Forelimb muscle (tissue), 1 donor: ENCODE measurements at places on chromosomes 7 and 10. TPM values are rescaled to one million over a fixed set of nuclear protein-coding genes. Genes with fewer than 3 reads are reported as not detected.

TUBB8 gene
- not detected for polyA plus RNA-seq

DNA sequence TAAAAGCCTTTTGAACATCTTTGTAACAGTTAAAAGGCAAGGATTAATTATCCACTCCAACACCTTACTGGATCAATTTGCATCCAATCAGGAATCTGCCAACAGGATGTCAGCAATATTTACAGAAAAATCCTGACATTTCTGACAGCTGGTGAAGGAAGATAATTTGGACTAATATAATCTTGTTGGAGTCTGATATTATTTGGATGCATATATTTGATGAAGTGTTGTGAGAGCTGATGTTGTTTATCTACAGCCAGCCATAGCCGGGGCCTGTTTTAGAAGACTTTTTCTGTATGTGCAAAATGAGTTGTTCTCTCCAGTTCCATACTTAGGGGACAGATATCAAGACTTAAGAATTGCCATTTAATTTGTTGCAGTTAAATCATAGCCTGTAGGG lies 91.1 kb downstream of the GPR37 start:
- no peak for DNase-seq

GRCh38 chr7:125930848-125931247 lies 1001.2 kb upstream of the POT1 start:
- no peak for DNase-seq

DNA sequence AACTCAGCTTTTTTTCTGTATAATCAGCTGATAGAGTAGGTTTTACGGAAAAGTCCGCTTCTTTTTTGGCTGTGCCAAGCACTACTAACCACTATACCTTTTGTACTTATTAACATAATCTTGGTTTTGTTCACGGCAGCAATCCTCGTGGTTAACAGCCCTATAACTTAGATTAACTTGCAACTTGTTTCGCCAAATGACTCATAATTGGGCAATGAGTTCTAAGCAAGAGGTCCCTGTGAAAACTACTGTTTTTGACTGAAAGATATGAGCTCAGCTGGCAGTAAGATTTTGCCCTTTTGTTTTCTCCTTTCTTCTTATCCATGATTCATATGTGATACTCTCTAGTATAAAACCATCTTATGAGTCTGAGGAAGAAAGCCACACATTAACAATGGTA lies 345.0 kb upstream of the PCDH15 start:
- DNase-seq = no peak

DNA sequence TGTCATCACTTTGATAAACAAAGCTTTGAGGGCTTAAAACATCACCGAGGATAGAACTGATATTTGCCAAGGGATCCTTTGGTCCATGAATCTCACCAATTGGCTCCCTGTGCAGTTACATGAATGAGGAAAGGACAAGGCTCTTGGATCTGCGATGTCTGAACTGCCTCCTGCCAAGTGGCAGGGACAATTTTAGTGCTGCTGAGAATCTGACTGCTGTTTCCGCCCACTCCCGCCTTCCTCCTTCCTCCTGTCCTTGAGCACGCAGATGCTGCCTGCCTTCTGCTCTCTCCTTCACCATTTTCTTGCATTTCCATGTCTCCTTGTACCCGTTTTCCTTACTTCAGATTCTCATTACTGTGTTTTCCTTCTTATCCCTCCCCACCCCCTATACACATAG lies 26.8 kb upstream of the ITPRID1 start:
- no peak for DNase-seq

DNA sequence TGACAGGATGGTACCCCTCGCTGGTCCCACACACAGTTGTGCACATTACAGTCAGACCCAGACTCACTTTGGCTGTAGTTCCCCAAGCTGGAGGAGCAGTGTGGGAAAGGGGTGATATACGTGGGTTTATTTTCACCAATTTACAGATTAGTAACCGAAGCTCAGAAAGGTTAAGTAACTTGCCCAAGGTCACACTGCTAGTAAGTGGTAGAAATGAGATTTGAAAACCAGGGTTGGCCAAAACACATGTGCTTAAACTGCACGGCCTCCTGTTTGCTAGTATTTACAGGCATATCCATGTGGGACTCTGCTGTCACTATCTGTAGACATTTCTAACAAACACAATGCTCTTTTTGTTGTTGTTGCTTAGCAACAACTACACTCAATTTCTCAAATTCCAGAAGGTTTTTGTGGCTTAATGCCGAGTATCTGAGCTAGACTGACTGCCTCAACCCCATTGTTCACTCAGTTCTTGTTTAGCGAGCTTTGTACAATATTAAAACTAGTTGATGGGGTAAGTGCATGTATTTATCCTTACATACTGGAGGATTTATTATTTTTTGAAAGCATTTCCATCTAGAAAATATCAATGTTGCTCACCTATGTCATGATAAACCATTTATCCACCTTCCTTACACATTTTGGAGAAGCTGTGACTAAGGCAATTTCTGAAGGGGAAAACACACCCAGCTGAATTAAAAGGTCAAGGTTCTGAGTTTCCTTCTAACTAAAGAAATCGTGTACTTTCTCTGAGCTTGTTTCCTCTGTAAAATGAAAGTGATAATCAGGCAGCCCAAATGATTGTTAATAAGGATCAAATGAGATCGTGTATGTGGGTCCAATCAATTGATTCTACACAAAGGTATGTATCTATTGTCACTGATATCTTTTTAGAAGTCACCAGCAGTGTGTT lies 5.3 kb upstream of the TMEM139 start:
- peak; percentile 83 for DNase-seq

- DNase-seq = no peak
Measured at GRCh38 chr7:113159746-113160339, 41.5 kb upstream of the SMIM30 start.

DNA sequence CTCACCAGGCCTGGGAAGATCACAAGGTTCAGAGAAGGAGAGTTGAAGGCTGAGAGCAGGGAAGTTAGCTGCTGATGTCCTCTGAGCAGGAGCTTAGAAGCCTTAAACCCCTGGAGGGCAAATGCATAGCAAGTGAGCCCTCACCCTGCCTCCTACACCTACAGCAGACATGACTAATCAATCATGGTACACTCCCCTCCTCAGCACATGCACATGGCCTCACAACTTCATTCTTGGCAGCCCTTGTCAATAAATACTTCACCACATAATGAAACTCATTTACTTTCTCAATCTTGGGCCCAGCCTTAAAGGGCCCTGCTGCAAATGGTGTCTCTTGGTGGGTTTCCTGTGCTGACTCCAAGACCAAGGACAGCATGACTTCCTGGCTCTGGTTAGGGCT lies 12.9 kb downstream of the MMRN2 start:
- DNase-seq = no peak
